ENCODE measurements at places on chromosomes 1 and 21.

DNA sequence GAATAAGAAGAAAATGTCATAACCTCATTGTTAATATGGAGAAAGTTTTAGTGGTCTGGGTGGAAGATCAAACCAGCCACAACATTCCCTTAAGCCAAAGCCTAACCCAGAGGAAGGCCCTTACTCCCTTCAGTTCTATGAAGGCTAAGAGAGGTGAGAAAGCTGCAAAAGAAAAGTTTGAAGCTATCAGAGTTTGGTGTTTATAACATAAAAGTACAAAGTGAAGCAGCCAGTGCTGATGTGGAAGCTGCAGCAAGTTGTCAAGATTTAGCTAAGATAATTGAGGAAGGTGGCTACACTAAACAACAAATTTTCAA, 67.6 kb upstream of the BCL9 start:
- DNase-seq: no peak

DNA sequence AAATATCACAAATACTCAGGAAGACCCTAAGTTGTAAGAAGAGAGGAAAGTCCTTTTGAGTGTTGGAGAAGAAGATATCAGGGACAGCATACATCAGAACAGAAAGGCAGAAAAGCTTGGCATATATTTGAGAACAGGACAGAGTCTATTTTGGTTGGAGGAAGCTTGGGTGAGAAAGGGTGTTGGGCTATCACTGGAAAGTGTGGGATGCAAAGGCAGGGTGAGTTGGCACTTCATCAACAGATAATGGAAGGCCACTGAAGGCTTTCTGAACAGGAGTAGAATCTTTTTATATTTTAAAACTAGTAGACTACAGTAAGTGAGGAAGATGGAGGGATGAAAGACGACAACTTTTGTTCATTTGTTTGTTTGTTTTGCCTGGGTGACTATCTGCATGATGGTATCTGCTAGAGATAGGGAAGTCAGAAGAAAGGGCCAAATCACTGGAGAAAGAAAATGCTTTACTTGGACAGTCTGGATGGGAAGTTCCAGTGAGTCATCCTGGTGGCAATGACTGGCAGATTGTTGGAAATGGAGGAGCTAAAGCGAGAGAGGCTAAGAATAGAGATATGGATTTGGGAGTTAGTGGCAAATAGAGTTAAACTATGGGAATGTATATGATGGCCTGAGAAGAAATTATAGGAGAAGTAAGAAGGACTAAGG, 33.7 kb upstream of the KCNA2 start:
- DNase-seq: no peak

DNA sequence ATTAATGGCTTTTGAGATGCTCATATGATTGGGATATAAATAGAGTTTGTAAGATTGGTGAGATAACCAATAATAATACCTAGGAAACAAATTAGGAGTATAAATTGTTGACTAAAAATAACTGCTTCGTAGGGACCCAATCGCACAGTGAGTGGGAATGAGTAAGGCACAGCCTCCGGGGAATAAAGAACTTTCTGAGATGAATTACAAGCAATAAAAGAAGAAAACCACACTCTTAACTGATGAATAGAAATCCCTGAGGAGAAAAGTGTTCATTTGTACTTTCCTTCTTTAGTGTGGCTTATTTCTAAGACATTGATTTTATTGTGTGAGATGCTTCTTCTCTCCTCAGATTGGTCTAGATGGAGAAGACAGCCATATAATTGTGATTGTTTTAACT, 443.4 kb upstream of the PRMT6 start:
- DNase-seq: no peak

DNA sequence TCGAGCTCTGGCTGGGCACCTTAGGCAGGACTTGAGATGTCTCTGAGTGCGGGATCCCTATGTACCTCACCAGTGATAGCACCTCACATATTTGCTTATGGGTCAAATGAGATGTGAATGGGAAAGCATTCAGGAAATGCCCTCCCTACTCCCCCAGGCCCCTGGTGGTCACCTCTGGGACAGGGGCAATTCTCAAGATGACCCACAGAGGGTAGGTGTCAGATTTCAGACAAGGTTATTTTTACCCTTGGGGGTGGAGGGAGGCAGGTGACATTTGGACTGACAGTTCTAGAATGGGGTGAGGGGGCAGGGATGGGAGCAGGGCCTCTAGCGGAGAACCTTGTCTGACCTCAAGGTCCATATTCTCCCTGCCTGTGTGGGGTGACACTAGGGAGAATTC, 27.1 kb downstream of the ACOT11 start:
- DNase-seq: no peak

- no peak for DNase-seq
Measured at GRCh38 chr1:152870831-152871730, 7.0 kb upstream of the SMCP start.

DNA sequence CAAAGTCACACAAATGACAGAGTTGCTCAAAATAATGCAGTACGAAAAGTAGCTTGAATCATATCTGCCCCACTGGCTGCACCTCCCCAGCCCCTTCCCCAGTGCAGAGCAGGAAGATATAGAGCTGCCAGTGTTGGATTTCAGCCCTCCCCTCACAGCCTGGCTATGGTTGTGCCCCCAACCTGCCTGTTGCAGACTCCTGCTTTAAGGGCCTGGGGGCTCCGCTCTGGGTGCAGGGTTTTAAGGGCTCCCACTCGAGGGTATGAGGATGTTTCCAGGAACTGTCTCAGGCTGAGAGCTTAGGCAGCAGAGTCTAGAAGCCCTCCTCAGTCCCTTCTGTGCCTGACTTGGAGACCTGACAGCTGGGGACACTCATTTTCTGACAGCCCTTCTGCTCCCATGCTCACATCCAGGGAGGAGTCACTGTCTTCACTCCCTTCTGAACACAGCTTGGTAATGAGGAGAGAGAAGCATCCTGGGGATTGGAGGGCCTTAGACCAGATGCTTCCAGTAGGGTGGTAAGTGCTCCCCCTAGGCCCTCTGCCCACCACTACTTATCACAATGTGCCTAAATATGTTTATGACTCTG, 4.6 kb downstream of the S100A9 start:
- peak; percentile 50 for DNase-seq

- DNase-seq: peak; percentile 77
Measured at GRCh38 chr1:209576392-209577197, 6.9 kb upstream of the CAMK1G start.

GRCh38 chr1:65001231-65001792, 35.0 kb upstream of the JAK1 start:
- peak; percentile 90 for DNase-seq

DNA sequence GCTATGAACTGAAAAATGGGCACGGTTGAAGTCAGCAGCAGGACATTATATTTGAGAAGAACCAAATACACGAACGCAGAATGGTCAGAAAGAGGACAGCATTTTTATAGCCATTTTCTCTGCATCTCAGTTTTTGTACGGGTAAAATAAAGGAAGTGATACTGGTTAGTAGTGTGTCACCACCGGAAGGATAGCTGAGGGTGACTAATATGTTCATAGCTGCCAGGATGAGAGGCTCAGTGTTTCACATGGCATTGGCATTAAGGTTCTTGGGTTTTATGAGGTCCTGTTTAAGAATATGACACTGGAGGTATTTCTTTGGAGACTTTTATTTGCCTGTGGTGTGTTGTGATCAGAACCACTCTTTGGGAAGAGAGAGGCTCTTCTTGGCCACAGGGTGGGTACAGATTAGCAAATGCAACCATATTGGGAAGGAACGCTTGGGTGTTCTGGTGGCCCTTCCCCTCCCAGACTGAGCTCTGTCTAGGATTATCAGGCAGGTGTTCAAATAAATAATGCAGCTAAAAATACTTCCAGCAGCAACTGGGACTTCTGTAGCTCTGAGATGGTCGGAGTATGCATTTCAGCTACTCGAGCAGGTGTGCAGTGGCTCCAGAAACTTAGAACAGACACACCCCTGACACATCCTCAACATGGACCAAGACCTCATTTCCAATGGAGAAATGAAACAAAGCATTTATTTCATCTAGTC, 158.2 kb downstream of the PBX1 start:
- DNase-seq: no peak

All from right atrium auricular region (tissue), 2 donors.